ENCODE measurements at places on chromosomes 13 and 19. TPM values are rescaled to one million over a fixed set of nuclear protein-coding genes. Genes with fewer than 3 reads are reported as not detected.

Gene RFPL4AL1
- not detected for total RNA-seq

Gene PNPLA6
- 55.6 TPM for total RNA-seq

Gene DLL3
- total RNA-seq, result not detected

Gene FSD1
- total RNA-seq, result not detected
